ELR (cell line): ENCODE measurements at places on chromosomes 7 and 10.

DNA sequence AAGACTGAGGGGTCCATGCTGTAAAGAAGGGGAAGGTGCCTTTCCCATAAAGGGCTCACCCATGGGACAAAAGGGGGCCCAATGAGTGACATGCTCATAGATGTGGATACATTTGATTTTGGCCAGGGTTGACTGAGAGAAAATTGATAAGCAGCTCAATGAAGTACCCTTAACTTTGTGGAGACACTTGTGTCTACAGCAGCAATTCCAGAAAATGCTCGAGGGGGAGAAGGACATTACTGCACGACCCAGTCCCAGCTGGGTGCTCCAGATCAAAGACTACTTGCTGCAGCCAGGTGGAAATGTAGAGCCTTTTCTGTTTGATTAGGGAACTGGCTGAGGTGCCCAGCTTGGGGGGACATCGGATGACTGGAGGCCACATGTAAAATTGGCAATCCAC lies 22.2 kb upstream of the ADAMTS14 start:
- DNase-seq: no peak

DNA sequence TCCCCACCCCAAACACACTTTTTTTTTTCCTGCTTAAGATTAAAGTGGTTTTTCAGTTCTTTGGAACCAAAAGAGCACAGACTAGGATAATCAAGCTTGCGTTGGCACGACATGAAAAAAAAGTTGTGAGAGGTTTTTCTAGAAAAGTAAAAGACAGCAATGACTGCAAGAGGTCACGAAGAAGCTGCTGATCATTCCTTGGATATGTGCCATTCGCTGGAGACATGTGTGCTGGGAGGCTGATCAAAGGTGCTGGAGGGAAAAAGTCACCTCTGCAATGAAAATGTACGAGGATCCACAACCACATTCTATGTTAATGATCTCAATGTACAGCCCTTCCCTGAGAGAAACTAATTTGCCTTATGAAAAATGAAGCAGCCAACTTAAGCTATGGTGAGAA lies 5.4 kb downstream of the AKR1B1 start:
- DNase-seq: no peak

DNA sequence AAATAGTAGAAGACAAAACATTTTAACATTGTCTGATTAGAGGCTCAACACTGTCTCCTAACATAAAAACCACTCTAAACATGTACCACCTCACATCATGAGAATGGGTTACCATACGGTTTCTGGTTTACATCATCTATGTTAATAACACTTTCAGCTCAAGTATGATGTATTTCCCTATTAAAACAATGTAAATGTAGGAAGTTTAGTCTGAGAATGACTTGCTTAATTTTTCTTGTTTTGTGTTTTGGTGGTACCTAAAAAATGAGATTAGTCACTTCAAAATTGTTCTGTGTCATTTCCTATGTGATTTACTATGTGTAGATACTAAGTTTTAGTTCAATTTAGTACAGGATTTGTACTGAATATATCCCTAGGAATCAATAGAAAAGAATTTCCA lies 195.8 kb upstream of the SEMA3C start:
- DNase-seq: peak; percentile 50

DNA sequence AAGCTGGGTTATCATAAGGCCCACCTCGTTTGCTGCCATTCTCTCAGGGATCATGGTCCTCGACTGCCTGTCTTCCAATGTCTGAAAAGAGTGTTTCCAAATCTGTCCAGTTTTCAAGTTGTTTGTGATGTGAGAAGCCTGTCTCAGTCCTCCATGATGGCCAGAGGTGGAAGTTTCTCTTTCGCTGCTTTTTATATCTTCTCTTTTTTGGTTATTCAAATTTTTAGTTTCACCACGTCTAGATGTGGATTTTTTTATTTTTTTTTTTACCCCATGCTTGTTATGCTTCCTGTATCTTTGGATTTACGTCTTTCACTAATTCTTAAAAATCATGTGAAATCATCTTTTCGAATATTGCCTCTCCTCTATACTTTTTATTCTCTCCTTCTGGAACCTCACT lies 6.1 kb upstream of the RBM33 start:
- DNase-seq: no peak

DNA sequence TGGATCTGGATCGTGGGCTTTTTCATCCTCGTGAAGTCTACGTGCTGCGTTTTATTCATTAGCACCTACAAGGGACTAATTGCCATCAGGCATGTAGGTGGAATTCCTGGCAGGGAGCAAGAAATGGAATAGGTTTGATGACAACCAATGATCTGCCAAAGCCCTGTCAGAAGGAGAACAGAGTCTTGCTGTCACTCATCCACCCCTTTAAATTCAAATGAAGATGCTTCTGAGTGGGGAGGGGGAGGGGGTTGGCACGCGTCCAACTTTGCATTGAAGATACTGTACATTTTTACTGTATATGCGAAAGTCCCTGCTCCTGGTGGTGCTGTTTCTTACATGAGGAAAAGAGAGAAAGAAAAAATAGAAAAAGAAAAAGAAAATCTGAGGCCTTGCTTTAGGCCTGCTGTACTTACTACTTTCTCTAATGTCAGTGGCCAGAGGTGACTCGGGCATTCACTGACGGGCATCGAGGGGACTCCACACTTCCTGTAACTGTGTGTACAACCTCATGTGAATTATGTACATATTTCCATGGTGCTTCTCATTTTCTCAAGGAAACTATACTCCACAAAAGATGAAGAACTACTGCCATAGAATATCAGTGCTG lies 569.1 kb downstream of the INHBA start:
- no peak for DNase-seq

GRCh38 chr7:80591654-80592053 lies 46.8 kb upstream of the CD36 start:
- no peak for DNase-seq

- DNase-seq: peak; percentile 90
Observed at GRCh38 chr10:27448921-27449320, 55.2 kb upstream of the RAB18 start.

- DNase-seq: no peak
Observed at GRCh38 chr10:97851341-97852001, 1.8 kb downstream of the GOLGA7B start.
